ENCODE measurements at places on chromosomes 4 and X.

GRCh38 chr4:48126621-48127020, 7.4 kb downstream of the TXK start:
- DNase-seq: no peak

DNA sequence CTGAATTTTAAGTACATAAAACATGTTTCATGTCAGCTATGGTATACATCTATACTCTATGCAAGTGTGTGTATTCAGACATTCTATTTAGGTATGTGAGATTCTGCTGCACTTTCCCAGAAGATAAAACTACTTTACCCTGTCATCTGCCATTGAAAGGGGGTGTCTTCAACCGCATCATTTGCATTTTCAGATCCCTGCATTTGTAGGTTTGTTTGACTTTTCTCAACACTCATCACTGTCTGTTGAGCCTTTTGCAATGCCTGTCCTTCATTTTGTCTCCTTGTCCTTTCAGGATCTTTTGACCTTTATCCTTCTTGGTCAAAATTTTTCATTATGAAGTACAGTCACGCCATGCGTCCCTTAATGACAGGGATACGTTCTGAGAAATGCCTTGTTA, 103.5 kb downstream of the TMA16 start:
- DNase-seq: no peak

GRCh38 chrX:120251471-120252011, 929 bp downstream of the ZBTB33 start:
- DNase-seq: no peak

DNA sequence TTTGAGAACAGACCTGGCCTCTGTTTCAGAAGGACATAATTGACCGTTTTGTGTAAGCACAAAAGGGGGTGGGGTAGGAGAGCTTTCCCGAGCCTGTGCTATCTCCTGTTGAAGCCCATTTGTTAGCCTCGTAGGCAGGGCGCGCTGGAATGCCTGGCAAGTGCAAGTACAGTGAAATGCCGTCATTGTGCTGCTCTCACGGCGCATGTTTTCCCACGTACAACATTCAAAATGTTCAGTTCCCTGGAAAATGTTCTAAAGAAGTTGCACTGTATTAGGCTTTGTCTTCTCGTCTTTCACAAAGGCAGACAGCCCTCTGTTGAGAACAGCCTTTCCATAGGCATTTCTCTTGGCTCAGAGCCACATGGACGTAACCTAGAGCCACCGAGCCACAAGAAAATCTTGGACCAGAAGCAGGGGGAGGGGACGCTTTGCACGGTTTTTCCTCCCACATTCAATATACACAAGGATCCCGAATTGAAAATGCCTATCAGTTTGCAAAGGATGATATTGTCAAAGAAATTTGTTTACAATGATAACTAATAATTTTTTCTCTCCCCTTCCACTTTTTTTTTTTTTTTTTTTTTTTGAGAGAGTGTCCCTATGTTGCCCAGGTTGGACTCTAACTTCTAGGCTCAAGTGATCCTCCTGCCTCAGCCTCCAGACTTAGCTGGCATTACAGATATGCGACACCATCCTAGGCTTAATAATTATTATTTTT, 54.6 kb upstream of the RAPGEF2 start:
- DNase-seq: no peak

- DNase-seq: no peak
These were observed 133.8 kb downstream of the LDB2 start for GRCh38 chr4:16764622-16765021.

DNA sequence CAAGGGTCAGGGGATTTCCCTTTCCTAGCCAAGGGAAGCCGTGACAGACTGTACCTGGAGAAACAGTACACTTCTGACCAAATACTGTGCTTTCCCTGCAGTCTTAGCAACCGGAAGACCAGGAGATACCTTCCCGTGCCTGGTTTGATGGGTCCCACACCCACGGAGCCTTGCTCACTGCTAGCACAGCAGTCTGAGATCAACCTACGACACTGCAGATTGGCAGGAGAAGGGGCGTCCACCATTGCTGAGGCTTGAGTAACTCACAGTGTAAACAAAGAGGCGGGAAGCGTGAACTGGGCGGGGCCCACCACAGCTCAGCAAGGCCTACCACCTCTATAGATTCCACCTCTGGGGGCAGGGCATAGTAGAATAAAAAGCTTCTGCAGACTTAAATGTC, 48.7 kb upstream of the SRD5A3 start:
- no peak for DNase-seq

DNA sequence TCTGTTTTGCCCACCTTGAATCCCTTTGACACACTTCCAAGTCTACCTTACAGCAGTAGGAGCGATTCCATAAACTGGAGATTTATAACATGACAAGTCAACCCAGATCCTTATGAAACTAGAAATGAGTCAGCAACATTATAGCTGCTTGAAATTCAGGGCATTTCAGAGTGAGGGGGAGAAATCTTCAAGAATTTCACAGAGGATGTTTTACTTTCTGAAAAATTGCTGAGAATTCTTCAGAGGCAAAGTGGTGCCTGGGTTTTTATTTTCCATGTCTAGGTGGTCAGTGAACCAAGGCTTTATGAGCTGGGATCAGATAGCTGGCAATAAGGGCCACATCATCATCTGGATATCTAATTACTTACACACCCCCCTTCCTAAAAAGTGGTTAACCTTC, 119.8 kb downstream of the PPARGC1A start:
- DNase-seq: no peak

DNA sequence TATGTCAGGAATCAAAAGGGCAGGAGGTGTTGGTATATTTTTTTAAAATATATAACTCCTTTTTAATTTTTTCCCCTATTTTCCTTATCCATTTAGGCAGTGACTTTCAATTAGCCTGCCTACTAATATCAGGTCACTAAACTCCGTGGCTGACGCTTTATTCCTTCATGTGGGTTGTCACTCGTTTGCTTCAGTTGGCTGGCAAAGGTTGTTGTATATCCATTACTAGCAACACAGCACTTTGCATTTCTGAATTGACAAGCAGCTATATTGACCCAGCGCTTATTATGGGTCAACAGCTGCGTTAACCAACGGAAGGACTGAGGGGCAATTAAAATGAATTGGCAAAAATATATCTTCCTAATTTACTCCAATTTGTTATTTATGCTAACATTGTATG, 87.7 kb downstream of the ARX start:
- DNase-seq: no peak

DNA sequence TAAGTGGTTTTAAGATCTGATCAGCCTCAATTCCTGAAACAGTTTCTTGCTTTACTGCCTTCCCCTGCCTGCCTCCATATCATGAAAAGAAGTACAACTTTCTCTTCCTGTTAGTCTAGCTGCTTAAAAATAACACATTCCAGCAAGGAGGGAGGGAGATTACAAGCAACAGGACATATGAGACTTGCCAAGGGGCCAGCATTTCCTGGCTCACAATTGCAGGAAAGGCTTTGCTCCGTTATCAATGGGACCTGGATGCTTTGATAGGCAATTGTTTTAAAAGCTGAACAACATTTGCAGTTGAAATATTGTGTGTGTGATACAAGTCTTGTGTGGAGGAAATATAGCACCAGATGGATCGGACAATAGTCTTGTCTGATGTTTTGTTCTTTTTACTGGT, 425.0 kb downstream of the FAT4 start:
- no peak for DNase-seq

Data from SHP77 treated with DMSO at 0.1 percent for 48 hours (cell line).